Activated CD4-positive, alpha-beta memory T cell treated with anti-CD3 and anti-CD28 coated beads for 36 hours (primary cell): ENCODE measurements at places on chromosomes 16 and 17. TPM values are rescaled to one million over a fixed set of nuclear protein-coding genes. Genes with fewer than 3 reads are reported as not detected.
A peak's percentile ranks its signal among the peaks of the same experiment; 100 is the strongest.

Gene TBC1D3K
- not detected for total RNA-seq

Gene TMC7
- total RNA-seq, result not detected

Gene ACAP1
- 405 TPM for total RNA-seq

Gene CES5A
- total RNA-seq, result not detected

Gene KRTAP4-6
- not detected for total RNA-seq

- DNase-seq, result no peak
- H3K27me3 ChIP-seq, result no peaks in the 10 kb centered on the region
- H3K36me3 ChIP-seq, result no peaks in the 10 kb centered on the region
- H3K27ac ChIP-seq, result no peak overlapping the region
- H3K4me1 ChIP-seq, result no peaks in the 10 kb centered on the region
These were observed 20.6 kb downstream of the CHAD start for GRCh38 chr17:50447870-50448595.

- H3K4me3 ChIP-seq, result no peak within 1 kb of the TSS
- H3K27me3 ChIP-seq, result peaks cover 42% of the 10 kb centered on the region
- no peaks in the 10 kb centered on the region for H3K36me3 ChIP-seq
- no peak for DNase-seq
These were observed at the start of gene TRIM72 for GRCh38 chr16:31213877-31214707. TRIM72 (plus strand) TSS chr16:31214119; CDS start chr16:31214739, 620 bp downstream.

DNA sequence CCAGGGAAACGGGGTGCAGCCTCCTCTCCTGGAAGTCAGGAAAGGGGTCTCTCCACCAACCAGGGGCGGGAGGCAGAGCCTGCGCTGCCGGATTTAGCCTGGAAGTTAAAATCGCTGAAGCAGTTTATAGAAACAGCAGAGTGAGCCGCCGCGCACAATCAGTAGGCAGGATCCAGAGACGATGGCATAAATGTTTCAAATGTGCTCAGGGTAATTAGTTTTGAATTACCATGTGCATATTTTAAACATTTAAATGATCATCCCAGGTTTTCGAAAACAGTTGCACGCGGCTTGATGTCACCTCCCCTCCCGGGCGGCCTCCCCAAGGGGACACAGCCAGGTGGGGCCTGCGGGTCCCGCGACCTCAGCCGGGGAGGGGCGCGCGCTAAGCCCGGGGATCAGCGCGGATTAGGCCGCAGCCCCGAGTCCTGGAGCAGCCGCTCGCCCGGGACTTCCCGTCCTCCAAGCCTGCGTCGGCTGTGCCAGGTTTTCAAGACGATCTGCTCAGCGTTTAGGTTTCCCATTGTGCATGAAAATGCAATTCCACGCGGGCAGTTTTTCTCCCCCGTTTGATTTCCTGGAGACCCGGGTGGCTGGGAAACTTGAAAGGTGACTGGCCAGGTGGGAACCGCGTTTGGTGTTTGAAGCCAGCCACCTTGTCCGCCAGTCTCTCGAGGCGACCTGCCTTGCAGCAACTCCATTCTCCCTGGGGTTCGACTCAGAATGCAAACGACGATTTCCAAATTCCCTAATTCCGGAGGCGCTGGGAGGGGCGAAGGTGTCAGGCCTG is 78.3 kb downstream of the RPA1 start:
- peaks cover 45% of the 10 kb centered on the region for H3K27me3 ChIP-seq
- DNase-seq, result peak; percentile 22
- peaks cover 7% of the 10 kb centered on the region for H3K4me1 ChIP-seq
- H3K27ac ChIP-seq, result no peak overlapping the region

GRCh38 chr16:74999219-74999608 is 390 bp downstream of the ZNRF1 start:
- peaks cover 37% of the 10 kb centered on the region for H3K4me1 ChIP-seq
- H3K27me3 ChIP-seq, result no peaks in the 10 kb centered on the region
- no peak overlapping the region for H3K27ac ChIP-seq
- peaks cover 7% of the 10 kb centered on the region for H3K36me3 ChIP-seq
- H3K4me3 ChIP-seq, result peak overlapping the region; percentile 88

- H3K27me3 ChIP-seq, result no peaks in the 10 kb centered on the region
- H3K27ac ChIP-seq, result peak overlapping the region; percentile 68
- peaks cover 14% of the 10 kb centered on the region for H3K4me1 ChIP-seq
- no peak overlapping the region for H3K4me3 ChIP-seq
- DNase-seq, result peak; percentile 65
- H3K36me3 ChIP-seq, result no peaks in the 10 kb centered on the region
These were observed 27.2 kb downstream of the ABCC3 start for GRCh38 chr17:50661795-50662391.

- H3K4me1 ChIP-seq, result no peaks in the 10 kb centered on the region
- no peak overlapping the region for H3K27ac ChIP-seq
- no peaks in the 10 kb centered on the region for H3K36me3 ChIP-seq
- H3K4me3 ChIP-seq, result no peak overlapping the region
- H3K27me3 ChIP-seq, result peaks cover 12% of the 10 kb centered on the region
These were observed 11.9 kb upstream of the RBFOX3 start for GRCh38 chr17:79622776-79623175.
